ENCODE measurements at places on chromosomes 6 and 20.

DNA sequence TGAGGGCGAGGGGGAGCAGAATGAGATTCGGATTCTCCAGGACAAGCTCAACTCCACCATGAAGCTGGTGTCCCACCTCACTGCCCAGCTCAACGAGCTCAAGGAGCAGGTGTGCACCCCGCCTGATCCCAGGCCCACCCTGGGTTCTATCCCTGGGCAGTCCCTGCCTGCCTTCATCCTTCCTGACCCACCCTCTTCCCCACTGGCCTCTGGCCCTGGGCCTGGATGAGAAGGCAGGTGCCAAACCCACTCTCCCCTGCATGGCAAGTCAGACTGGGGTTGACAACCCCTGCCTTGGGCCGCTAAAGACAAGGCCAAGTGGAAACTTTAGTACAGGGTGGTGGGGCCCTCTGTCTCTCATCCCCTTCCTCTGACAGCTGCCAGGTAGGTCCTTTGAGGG is 16.5 kb downstream of the UQCC2 start:
- DNase-seq = no peak

DNA sequence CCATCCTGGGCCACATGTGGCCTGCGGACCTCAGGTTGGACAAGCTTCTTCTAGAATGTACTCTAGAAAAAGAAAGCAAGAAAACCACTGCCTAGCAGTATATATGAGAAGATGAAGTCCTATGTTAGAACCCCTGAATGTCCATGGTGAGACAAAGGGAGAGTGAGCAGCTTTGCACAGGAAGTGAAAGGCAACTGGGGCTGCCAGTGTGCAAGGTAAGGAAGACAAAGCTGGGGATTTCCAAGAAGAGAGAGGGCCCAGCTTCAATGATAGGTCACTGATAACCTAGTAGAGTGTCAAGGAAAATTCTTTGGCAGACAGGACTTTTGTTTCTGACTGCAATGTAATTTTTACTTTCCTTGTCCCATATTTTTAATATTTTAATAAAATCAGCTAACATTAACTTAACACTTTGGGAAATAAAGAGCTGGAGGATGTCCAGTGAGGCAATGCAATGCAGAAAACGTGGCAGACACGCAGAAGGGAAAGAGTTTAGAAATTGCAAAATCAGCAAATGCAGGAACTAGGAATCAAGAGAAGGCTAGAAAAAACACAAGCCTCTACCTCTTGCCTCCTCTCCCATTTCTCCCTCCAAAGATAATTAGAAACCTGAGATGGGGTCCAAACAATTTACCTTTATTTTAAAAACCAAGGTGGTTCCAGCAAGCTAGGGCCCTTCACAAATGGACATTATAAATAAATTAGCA is 47.4 kb downstream of the CYP39A1 start:
- DNase-seq = no peak

- no peak for DNase-seq
Measured at GRCh38 chr20:23924751-23925150, 45.2 kb upstream of the CST5 start.

DNA sequence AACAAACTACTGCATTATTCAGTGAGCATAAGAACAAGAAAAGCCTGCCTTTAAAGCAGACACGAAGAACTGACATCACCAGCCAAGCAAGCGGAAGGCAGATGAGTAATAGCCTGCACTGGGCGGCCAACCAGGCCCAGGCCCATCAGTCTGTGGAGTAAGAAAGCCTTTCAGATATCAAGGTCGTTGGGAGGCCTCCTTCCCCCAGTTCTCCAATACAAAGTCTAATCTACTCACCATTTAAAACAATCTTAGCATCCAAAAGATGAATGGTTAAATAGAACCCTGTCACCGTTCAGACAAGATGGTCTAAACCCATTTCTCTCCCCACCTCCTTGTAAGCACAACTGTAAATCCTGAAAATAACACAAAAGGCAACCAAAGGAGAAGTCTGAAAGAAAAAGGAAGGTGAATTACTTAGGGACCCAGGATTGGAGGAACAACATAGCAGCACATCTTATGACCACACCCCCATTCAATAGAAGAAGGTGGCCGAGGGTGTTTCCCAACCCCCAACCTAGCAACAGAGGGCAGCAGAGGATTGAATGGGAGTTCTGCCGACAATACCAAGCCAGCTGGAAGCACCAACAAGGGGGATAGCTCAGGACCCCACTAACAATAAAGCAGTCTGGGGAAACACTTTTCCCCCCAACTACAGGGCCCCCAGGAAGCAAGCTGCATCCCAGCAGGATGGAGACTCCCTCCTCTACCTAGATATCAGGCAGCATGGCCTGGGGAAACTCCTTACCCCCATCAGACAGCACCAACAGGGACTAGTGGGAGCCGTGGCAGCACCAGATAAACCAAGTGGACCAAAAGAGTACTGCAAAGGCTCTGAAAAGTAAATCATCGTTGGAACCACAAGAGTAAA is 67.9 kb downstream of the ZHX3 start:
- DNase-seq = peak; percentile 76

GRCh38 chr6:87078983-87079616 is 15.8 kb downstream of the CGA start:
- DNase-seq = peak; percentile 59

DNA sequence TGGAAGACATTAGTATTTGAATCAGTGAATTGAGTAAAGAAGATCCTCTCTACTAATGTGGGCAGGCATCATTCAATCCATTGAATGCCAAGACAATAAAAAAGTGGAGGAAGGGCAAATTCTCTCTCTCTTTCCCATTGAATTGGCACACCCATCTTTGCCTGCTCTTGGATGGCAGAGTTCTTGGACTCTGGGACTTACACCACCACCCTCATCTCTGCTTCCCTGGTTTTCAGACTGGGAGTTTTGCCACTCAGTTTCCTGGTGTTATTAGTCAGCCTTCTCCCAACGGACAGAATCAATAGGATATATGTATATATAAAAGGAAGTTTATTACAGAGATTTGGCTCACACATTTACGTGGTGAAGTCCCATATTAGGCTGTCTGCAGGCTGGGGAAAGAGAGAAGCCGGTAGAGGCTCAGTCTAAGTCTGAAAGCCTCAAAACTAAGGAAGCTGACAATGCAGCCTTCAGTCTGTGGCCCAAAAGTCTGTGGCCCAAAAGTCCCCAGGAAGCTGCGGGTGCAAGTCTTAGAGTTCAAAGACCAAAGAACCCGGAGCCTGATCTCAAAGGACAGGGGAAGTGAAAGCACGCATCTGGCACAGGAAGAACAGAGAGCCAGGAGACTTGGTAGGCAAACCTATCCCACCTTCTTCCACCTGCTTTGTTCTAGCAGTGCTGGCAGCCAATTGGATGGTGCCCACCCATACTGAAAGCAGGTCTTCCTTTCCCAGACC is 64.4 kb downstream of the SMPDL3A start:
- DNase-seq = no peak

Measured in AG10803 (cell line).